Activated naive CD4-positive, alpha-beta T cell treated with anti-CD3 and anti-CD28 coated beads for 36 hours (primary cell): ENCODE measurements at places on chromosomes 12 and 14. TPM values are rescaled to one million over a fixed set of nuclear protein-coding genes. Genes with fewer than 3 reads are reported as not detected.

EEF1AKMT3 gene
- 3.6 TPM for total RNA-seq

SLC22A17 gene
- 3.5 TPM for total RNA-seq

SAMD15 gene
- not detected for total RNA-seq

KRT73 gene
- 2.1 TPM for total RNA-seq

PLEKHG7 gene
- total RNA-seq: not detected

TAS2R20 gene
- total RNA-seq: 0.60 TPM

CLEC1B gene
- not detected for total RNA-seq

SPRYD3 gene
- total RNA-seq: 20.1 TPM

PHLDA1 gene
- 2.8 TPM for total RNA-seq

TCTN2 gene
- 3.5 TPM for total RNA-seq

NELL2 gene
- 72.2 TPM for total RNA-seq

KCNMB4 gene
- total RNA-seq: 0.60 TPM

PCED1B gene
- total RNA-seq: 138 TPM

PTCSC3 gene
- total RNA-seq: not detected

SCN8A gene
- 0.42 TPM for total RNA-seq

LRIG3 gene
- not detected for total RNA-seq

HNRNPC gene
- 1,377 TPM for total RNA-seq

SLC4A8 gene
- total RNA-seq: 1.8 TPM
